ENCODE measurements at places on chromosomes 6 and 20.

DNA sequence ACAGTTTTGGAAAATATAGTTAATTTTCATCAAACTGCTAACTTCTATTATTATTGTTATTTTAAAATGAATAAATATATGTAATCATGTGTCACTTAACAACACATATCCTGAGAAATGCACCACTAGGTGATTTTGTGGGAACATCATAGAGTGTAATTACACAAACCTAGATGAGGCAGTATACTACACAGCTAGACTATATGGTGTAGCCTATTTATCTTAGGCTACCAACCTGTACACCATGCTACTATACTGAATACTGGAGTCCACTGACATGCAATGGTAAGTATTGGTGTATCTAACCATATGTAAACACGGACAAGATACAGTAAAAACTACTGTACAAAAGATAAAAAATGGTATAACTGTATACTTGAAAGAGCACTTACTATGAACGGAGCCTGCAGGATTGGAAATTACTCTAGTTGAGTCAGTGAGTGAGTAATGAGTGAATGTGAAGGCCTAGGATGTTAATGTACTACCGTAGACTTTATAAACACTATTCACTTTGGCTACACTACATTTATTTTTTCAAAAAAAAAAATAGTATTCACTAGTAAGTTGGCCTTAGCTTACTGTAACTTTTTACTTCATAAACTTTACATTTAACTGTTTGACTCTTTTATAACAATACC is 72.4 kb downstream of the ASCC3 start:
- no peak for DNase-seq

GRCh38 chr20:47980336-47981177 is 195.3 kb upstream of the SULF2 start:
- DNase-seq, result no peak

- DNase-seq, result peak; percentile 70
These were observed 242.5 kb downstream of the TTLL2 start for GRCh38 chr6:167567142-167568033.

GRCh38 chr6:166206510-166207283 is 39.0 kb upstream of the TBXT start:
- no peak for DNase-seq

- DNase-seq, result no peak
These were observed 1085.6 kb downstream of the KHDRBS2 start for GRCh38 chr6:61200444-61200843.

DNA sequence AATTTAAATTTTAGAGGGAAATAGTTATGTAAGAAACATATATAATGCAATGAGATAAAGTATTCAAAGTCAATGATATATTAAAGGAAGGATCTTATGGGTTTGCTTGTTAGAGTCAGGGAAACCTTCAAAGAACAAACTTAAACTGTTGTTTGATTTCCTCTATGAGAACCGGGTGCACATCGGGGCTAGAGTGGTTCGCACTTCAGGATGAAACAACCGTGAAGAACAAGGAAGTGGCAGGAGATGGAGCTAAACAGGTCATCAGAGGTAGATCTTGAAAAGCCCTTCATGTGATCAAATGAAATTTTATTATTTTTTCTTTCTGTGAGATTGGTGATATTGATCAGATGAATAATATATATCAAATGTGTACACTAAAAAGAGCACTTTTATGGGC is 951.9 kb upstream of the FLRT3 start:
- no peak for DNase-seq

GRCh38 chr20:5630071-5630470 is 120.1 kb upstream of the SHLD1 start:
- no peak for DNase-seq

- DNase-seq, result no peak
These were observed 5.5 kb upstream of the HLA-E start for GRCh38 chr6:30483677-30484279.

GRCh38 chr6:167697316-167697715 is 129.4 kb upstream of the AFDN start:
- DNase-seq, result no peak

DNA sequence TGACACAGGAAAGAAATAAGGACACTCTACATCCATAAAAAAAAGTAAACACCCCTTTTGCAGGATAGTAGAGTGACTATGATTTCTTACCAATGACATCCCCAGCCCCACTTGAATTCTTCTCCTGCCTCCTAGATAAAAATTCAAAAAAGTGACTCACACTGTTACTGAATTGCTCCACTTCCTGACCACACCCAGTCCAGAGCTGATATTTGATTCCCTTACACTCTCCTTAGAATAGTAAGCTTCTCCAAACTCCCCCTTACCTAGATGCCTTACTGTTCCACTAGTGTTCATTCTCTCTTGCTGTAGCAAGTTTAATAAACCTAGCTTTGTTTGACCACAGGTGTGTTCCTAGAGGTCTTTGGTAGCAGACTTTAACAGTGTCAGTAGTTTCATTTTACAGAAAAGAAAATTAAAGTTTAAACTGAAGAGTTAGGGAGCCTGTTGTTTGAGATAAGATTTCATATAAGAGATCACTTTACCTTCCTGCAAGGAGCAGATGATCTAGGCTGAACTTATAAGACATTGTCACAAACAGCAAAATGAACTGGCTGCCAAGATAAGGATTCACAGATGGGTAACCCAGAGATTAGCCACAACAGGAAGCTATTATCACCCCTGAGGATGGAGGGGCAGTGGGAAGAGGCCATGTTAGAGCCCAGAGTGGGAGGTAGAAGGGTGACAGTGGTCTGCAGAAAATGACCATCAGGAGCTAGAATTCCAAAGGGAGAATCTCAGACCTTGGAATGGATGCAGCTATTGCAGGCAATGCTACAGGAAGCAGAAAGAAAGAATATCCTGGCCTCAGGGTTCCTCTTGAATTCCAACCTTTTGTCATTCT is 28.4 kb upstream of the BTN3A2 start:
- DNase-seq, result no peak

DNA sequence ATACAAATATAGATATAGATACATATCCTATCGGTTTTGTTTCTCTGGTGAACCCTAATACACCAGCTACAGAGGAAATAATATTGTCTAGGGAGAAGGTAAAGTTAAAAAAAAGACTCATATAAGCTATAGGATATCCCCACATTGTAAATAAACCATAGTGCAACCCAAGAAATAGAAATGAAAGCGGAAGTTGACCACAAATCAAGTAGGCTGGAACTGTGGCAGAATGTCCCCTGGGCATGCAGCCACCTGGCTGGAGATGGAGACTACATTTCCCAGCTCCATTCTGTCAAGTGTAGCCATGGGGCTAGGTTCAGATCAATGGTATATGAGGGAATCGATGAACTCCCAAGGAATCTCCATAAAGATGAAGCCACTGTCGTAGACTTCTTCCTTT is 70.1 kb upstream of the RPS6KA2 start:
- DNase-seq, result no peak

DNA sequence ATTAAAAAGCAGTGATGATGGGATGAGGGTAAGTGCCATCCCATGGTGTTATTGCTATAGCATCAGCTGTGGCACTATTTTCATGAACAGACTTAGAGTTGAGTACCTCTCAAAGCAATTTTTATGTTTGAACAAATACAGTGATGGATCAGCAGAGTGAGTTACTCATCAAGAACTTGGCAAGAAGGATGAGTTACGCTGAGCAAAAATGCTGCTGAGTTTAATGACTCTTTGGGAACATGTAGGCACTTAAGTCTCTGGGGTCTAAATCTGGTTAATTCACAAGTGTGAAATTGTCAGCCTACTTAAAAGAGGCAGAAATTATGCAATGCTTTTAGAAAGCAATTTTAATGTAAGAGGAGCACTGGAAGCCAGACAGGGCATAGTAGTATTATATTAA is 78.5 kb upstream of the AHI1 start:
- DNase-seq, result no peak

- DNase-seq, result no peak
These were observed 79.2 kb downstream of the SMOC2 start for GRCh38 chr6:168520233-168520632.

All from upper lobe of left lung (tissue), 6 donors.